ENCODE measurements at places on chromosomes 7 and 10. TPM values are rescaled to one million over a fixed set of nuclear protein-coding genes. Genes with fewer than 3 reads are reported as not detected.

Gene ST7
- polyA plus RNA-seq = 27.5 TPM

GRCh38 chr10:129521161-129522025 lies 54.4 kb downstream of the MGMT start:
- DNase-seq = no peak

GRCh38 chr10:127398971-127399365 lies 150.1 kb upstream of the NPS start:
- DNase-seq = no peak

DNA sequence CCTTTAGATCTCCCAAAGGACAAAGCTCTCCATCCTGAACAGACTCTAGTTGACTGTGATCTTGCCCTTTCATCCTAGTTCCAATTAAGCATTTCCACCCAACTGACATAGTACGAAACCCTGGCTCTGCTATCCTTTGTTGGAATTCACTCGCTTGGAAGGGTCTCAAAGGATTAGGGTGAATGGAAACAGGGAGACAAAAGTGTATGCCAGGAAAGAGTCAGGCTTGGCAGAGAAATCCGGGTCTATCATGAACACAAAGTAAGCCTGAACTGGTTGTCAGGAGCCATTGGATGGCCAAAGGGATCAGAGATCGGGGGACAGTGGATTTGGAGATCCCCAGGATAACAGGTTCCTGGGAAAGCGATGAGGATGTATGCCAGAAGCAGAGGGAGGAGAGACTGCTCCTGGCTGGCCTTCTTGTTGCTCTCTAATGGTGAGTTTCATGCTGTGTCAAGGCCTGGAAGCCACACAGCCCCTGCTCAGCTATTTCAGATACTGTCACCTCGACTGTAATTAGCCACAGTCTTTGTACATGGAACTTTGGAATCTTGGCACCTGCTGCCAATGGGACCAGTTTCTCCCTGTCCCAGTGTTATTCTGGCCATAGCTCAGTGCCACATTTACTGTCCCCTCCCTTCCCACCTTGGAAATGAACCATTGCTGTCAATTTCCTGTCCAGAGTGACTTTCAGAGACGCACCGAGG lies 1168.7 kb upstream of the AUTS2 start:
- no peak for DNase-seq

GRCh38 chr7:95101422-95101821 lies 194.0 kb downstream of the PPP1R9A start:
- no peak for DNase-seq

GRCh38 chr7:33593611-33594010 lies 311.7 kb upstream of the BMPER start:
- DNase-seq = no peak

All from left renal cortex interstitium (tissue), 4 donors.